Stimulated activated effector memory CD8-positive, alpha-beta T cell treated with anti-CD3 and anti-CD28 coated beads, Interleukin-12 subunit alpha, Interleukin-12 subunit beta, amount 100 ng/mL, for 72 hours (primary cell): ENCODE measurements at places on chromosomes 7 and 10.

DNA sequence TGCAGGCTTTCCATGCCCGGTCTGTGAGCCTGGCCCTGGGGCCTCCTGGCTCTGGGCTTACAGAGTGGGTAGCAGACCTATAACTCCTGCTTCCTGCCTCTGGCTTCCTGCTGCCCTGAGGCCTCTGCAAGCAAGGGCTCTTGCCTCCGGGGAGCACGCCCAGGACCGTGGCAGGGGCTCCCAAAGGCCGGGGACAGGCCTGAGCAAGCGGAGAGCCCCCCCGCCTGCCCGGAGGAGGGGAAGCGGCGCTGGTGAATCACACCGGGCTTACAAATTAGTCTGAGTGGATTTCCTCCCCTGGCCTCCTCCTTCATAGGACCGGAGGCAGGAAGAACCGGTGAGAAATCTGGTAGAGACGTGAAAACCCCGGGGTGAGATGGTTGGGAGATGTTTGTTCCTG is 1.5 kb upstream of the MYL10 start:
- DNase-seq = no peak

DNA sequence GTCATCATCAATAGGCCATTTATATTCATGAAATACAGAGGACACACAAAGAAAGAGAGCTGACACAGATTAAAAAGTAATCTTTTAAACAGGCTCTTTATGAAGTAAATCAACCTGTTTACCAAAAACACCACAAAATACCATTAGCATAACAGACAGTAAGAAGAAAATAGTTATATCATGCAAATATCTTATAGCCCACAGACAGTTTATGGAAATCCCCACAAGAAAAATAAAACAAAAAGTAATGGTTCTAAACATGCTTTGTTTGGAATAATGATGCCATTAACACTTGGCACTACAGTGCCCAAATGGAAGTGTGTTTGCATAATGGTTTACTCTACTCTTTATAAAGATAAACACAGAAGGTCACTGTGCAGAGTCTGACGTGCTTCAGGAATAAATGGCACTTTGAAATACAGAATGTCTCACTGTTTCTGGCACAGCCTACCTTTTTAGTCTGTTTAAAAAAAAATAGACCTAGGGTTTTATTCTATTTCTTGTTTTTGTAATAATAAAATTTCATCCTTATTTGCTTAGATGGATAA is 30.1 kb downstream of the SEMA3D start:
- DNase-seq = no peak

DNA sequence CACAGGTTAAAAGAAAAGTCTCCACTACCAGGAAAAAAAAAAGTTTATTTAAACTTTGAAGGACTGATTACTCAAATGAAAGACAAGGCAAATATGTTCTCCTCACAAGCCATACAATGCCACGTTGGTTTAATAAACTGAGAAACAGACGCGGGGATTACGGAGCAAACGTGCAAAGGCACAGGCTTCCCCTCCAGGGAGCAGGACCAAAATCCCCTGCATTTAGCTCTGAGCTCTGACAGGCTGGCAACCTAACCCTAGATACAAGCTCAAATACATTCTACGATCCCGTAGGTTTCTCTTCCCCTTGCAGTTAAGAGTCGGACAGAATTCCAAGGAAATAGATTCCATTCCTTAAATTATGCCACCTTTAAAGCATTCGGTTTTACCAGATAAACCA is 7.7 kb upstream of the GRB10 start:
- no peak for DNase-seq

DNA sequence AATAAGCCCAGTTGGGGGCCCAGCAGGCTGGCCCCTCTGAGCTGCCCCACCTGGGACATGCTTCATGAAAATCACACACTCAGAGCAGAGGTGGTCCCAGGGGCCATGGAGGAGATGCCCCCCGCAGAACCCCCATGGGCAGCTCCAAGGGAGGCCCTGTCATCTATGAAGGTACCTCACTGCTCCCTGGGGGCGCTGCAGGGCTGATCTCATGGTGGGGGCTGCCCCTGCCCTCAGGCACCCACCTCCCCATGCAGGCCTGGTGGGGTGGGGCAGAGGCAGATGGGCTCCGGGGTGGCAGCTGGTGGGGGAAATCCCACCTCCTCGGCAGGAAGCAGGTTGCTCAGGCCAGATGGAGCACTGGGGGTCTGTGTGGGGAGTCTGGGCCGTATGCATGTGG is 60.5 kb downstream of the YKT6 start:
- DNase-seq = no peak

- DNase-seq = no peak
These were observed 95.2 kb downstream of the WDR37 start for GRCh38 chr10:1151076-1152033.

GRCh38 chr10:69749178-69750010 is 52.3 kb upstream of the COL13A1 start:
- DNase-seq = no peak

- DNase-seq = no peak
These were observed at the start of gene CCDC3 for GRCh38 chr10:13001041-13001886. Gene CCDC3 (minus strand): TSS chr10:13001713. CDS start chr10:13001570, 143 bp downstream.

DNA sequence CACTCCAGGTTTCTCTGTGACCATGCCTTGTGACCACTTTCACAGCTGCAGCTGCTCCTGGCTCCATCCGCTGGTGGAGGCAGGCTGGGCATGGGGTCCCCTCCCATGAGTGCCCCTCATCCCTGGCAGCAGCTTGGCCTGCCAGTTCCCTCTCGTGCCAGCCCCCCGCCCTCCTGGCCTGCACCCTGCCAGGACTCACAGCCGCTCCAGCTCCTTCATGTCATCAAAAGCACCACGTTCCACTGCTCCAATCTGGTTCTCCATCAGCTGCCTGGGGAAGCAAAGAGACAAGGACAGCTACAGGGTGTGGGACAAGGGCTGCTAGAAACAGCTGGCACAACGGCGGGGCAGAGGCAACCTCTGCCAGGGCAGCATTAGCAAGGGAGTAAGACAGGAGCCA is 22.6 kb downstream of the SLIT1 start:
- DNase-seq = no peak

- DNase-seq = no peak
These were observed 75.7 kb downstream of the IGF2BP3 start for GRCh38 chr7:23394488-23395171.

DNA sequence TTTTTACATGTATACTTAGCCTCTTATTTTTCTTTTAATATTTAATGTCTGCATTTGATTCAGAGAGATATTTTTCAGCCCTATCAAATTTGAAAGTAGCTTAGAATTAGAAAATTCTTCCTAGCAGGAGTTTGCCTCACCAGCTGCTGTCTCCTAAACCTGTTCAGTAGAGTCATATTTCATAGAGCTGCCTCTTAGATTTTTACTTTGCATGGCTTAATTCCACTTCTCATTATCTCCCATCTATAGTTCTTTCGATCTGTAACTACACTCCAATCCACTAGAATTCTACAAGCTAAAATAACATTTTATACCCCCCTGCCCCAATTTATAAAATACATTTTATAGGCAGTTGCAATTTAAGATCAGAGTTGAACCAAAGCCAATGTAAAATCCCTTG is 227.0 kb downstream of the ANK3 start:
- no peak for DNase-seq

DNA sequence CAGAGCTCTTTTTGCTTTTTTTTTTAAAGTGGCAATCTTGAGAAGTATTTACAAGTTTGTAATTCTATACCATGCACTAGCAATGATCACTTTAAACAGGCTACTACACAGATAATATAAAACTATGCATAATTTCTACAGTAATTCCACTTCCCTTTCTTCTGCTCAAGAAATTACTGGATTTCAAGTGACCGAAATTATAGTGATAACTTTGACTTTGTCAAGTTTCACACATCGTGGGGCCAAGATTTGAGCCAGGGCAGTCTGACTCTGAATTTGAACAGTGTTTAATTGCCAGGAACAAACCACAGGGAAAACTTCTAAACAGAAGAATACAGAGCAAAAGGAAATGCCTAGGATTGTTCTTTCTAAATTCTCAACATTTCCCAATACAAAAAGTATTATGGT is 288.3 kb upstream of the MKLN1 start:
- no peak for DNase-seq

DNA sequence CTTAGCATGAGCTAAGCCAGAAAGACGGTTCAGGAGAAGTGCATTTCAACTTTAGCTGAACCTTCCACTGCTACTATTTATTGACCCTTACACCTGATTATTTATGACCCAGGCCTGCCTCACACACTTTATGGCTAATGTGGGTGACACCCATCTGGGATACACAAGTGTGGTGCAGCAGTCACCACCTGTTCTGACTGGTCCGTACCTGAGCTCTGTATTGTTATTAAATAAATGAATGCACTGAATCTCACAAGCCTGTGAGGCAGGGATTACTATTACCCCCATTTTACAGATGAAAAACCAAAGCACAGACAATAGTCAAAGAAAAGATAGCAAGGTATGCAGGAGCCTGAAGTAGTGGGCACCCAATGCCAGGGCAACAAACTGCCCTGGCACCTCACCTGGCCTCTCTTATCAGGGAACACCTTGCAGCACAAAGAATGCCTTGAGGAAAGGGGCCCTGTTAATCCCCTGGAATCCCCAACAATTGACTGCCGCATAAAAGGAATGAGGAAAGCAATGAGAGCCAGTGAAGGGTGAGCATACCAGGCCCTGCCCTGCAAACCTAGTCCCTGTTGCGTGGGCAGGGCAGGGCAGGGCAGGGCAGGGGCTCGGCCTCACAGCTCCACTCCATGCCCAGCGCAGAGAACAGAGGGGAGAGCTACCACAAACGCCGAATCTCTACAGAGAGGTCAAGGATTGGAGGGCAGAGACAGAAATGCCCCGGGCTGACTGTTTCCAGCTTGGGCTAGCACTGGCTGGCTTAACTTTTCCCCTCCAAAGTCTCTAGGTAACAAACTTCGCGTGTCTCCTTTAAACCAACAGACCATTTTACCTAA is 1.3 kb downstream of the ANXA11 start:
- DNase-seq = no peak

DNA sequence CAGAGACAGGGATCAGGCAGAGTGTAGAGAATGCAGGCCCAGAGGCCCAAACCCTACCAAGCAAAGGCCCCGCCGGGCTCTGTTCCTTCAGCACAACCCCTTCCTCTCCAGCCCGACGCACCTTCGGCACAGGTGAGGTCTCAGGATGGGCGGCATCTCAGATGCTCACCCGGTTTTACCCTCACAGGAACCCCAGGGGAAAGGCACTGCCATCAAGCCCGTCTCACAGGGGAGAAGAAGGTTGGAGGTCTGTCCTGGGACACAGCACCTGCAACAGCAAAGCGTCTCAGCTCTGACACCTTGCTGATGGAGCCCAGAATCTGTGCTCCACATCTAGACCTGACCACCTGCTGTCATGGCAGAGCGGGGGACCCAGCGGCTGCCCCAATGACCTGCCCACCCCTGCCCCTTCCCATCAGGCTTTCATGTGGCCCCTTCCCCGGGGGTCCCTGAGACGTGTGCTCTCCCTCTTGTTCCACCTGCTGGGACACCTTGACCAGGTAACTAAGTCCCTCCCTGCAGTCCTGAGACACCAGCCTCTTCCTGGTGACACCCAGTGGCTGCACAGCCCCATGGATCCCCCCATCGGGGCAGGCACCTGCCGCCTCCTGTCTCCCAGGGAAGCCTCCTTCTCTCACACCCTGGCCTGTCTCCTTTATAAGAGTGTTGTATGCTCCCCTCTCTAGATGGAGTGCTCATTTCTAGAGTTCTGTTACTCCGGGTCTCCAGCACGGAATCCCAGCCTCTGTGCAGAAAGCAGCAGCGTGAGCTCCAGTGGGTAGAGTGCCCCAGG is 315.6 kb downstream of the DNAJB6 start:
- DNase-seq = no peak

- DNase-seq = no peak
These were observed 496.1 kb downstream of the ANKRD7 start for GRCh38 chr7:118720632-118721031.

- no peak for DNase-seq
These were observed 15.4 kb downstream of the PTPRN2 start for GRCh38 chr7:158572000-158572828.

DNA sequence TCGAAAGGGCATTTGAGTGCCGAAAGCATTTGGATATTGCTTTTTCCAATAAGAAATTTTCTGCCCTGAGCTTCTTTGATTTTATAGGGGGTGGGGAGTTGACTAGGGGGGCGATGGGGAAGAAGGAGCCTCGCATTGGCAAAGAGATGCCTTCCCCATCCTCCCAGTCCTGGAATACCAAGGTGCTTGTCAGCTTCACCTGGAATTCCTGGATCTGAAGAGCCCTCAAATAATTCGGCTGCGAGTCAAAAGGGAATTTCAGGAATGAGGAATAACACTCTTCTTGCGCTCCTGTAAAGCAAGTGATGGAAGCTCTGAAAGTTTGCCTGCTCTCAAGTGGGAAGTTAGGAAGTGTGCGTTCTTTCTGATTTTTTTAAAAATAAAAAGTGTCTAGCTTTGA is 7.3 kb downstream of the NXPH1 start:
- no peak for DNase-seq

DNA sequence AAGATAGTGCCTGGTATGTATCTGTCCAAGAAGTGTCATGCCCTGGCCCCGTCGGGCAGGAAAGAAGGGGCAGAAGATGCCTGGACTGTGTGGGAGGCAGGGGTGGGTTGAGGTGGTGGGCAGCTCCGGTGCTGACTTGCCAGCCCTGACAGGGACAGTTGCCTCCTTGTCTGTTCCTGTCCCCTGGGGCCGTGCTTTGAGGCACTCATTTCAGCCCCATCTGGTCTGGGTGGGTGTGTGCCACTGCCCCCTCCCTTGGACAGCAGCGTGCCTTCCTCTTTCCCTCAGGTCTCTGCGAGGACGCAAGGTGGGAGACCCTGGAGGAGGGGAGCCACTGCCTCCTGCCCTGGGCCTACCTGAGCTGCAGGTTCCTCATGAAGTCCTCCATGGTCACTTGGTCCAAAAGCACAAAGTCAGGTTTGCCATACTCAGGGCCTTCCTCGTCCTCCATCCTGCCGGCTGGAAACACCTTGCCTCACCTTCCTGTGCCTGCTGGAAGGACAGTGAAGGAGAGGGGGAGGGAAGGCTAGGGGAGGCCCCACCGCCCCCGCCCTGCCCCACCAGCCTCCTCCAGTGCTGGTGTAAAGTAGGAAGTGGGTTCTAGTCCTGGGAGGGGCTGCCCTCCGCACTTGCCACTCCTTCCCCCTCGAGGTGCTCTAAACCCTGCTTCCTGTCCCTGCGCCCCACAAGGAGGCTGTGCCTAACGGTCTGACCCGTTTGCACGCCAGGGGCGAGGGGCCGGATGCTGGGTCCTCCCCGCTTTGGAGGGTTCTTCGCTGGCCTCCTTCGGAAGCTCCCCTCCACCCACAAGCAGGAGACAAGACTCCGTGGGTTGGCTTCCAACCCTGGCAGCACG is at the start of gene MYO1G:
TSS of gene MYO1G (minus strand) at position 505 of the 856 bp plus-strand sequence. CDS start at position 451, 54 bp downstream.
- peak; percentile 96 for DNase-seq

GRCh38 chr10:122657729-122658128 is 41.9 kb downstream of the C10orf120 start:
- DNase-seq = no peak

GRCh38 chr10:8462565-8462964 is 408.1 kb downstream of the GATA3 start:
- no peak for DNase-seq
